Activated CD8-positive, alpha-beta T cell treated with anti-CD3 and anti-CD28 coated beads for 36 hours (primary cell): ENCODE measurements at places on chromosomes 1 and 21. TPM values are rescaled to one million over a fixed set of nuclear protein-coding genes. Genes with fewer than 3 reads are reported as not detected.

TDRKH gene
- total RNA-seq: 10.5 TPM

GJA5 gene
- not detected for total RNA-seq

CAPN8 gene
- total RNA-seq: not detected

TRIM33 gene
- total RNA-seq: 35.6 TPM

RGS7 gene
- total RNA-seq: not detected

THEMIS2 gene
- total RNA-seq: 13.8 TPM

TOMM40L gene
- 11.6 TPM for total RNA-seq

DMBX1 gene
- not detected for total RNA-seq

EFNA1 gene
- total RNA-seq: 0.60 TPM

CFAP141 gene
- not detected for total RNA-seq

CAMK2N1 gene
- total RNA-seq: 0.67 TPM

DNA sequence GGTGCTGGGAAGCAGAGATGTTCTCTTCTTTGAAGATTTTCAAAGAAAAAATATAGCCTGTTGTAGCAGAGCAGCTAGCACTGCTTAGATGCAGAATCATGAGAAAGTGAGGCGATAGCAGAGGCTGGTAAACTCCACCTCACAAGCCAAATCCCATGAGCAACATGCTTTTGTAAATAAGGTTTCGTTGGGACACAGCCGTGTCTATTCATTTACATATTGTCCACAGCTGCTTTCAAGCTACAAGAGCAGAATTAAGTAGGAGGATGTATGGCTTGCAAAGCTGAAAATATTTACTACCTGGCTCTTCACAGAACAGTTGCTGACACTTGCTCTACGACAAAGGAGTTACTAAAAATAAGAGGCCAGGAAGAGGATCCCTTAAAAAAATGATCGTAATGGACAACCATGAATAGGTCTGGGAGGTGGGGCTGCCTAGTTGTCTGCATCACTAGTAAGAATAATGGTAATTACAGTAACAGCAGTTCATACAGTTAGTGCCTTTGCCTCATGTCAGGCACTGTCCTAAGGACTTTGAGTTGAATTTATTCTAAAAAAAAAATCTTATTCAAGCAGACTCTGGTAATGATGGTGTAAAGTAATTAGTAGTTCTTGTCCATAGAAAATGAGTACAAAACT is 622.0 kb downstream of the KIF26B start:
- no peaks in the 10 kb centered on the region for H3K27me3 ChIP-seq
- H3K4me3 ChIP-seq: no peak overlapping the region
- H3K27ac ChIP-seq: no peak overlapping the region
- no peak for DNase-seq
- no peaks in the 10 kb centered on the region for H3K4me1 ChIP-seq

DNA sequence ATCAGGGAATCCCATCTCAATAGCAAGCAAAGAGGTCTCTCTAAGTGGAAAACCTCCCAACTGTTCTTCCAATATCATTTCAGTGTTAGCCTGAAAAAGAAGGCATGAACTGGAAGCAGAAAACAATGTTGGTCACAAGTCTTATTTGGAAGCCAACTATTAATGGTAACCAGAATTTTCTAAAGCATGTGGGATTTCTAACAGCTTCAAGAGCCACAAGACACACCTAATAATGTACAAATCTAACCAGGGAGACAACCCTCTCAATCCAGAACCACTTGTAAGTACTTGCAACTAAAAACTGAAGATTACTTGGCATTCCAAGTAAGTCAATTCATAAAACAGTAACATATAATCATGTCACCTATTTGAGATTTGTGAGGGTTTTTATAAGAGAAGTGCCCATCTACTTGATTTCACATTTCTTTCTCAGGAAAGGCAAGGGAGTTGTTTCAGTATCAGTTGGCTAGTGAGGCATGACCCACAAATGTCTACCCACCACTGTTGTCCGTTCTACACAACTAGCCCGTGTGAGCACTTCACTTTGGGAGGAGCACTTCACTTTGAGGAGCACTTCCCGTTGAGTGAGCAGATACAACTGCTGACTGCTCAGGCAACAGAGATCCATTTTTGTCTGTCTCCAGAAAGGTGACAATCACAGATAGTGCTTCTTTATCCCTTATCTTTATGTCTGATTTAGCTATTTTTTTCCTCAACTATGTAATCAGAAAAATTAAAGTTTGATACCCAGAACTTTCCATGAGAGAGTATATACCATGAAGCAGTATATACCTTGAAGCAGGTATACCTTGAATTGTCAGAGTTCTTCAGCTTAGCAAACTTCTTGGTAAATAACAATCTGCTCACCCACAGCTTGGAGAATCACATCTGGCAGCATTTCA is 11.1 kb downstream of the STX6 start:
- no peak overlapping the region for H3K4me3 ChIP-seq
- H3K4me1 ChIP-seq: peaks cover 47% of the 10 kb centered on the region
- H3K27ac ChIP-seq: no peak overlapping the region
- no peaks in the 10 kb centered on the region for H3K27me3 ChIP-seq
- peaks cover 27% of the 10 kb centered on the region for H3K36me3 ChIP-seq

DNA sequence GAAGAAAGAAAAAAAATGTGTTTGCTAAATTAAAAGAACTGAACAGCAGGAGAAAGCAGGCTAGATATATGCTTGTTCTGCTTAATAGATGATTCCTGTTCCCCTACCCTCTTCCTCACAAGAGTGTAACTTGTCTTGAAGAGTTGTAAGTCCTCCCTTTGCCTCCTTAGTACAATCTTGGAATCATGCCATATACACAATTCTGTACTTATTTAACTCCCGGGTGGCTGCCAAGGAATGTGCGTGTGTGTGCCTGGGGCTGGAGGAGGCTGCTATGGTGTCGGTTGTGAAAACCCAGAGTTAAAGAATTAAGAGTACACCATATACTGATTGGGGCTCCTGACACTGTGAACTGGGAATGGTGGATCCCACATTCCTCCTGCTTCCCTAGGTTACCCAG is 194.2 kb downstream of the SIPA1L2 start:
- no peak for DNase-seq
- H3K4me1 ChIP-seq: peaks cover 7% of the 10 kb centered on the region
- H3K4me3 ChIP-seq: no peak overlapping the region

DNA sequence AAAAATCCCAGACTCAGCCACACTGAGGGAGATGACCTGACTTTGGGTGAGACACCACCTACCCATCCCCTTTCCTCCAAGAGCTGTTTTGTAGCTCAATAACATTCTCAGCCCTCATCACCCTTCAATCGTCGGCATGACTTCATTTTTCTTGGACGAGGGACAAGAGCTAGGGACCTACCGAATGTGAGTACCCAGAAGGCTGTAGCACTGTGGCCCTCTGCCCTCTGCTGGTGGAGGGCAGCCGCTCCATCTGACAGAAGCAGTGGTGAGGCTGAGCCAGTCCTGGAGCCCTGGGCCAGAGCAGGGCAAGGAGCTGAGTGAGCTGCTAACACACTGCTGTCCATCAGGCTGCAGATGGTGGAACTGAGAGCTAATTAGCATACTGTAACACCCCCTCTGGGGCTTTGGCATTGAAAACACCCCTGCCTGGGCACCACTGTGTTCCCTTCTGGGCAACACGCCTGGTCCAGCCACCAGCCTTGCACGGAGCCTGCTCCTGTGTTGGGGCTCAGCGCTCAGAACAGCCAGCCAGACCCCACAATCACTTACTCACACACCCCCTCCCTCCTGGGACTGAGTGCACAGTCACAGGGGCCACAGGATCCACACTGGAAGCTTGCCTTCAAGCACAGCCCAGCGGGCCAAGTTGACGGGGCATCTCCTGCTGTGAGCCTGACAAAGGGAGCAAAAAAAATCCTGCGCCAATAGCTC is 18.3 kb upstream of the ALPL start:
- H3K27ac ChIP-seq: no peak overlapping the region
- H3K27me3 ChIP-seq: peaks cover 8% of the 10 kb centered on the region
- no peaks in the 10 kb centered on the region for H3K36me3 ChIP-seq
- H3K4me3 ChIP-seq: no peak overlapping the region

- H3K4me3 ChIP-seq: no peak overlapping the region
- peaks cover 4% of the 10 kb centered on the region for H3K27me3 ChIP-seq
- DNase-seq: no peak
These were observed 52.8 kb upstream of the ACADM start for GRCh38 chr1:75671708-75672107.

- no peaks in the 10 kb centered on the region for H3K27me3 ChIP-seq
- no peak overlapping the region for H3K4me3 ChIP-seq
- DNase-seq: no peak
- no peak overlapping the region for H3K27ac ChIP-seq
- H3K36me3 ChIP-seq: no peaks in the 10 kb centered on the region
These were observed 296.3 kb upstream of the ZP4 start for GRCh38 chr1:238186887-238187574.

DNA sequence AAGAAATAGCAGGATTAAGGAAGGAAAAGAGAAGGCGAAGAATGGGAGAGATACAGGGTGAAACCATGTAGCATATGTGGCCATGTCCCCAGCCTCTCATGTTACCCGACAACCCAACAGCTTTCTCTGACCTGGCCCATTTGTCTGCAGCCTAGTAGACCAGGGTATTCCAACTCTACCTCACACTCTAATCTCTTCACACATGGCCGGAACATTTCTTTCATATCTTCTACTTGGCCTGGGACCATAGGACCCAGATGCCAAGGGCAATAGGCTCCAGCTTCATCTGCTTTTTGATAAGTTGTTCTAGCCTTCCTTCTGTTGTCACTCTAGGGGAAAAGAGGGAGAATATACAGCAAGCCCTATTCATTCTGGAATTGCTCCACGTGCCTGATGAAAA is 95.0 kb upstream of the DPT start:
- H3K4me3 ChIP-seq: no peak overlapping the region
- no peak for DNase-seq
- peaks cover 4% of the 10 kb centered on the region for H3K27me3 ChIP-seq
- H3K27ac ChIP-seq: no peak overlapping the region
- no peaks in the 10 kb centered on the region for H3K36me3 ChIP-seq

- no peak overlapping the region for H3K4me3 ChIP-seq
- H3K27ac ChIP-seq: no peak overlapping the region
- H3K27me3 ChIP-seq: no peaks in the 10 kb centered on the region
- no peaks in the 10 kb centered on the region for H3K4me1 ChIP-seq
- H3K36me3 ChIP-seq: peaks cover 33% of the 10 kb centered on the region
These were observed 24.6 kb downstream of the NUF2 start for GRCh38 chr1:163346326-163346870.

GRCh38 chr21:29689753-29690152 is 250.0 kb downstream of the GRIK1 start:
- H3K27me3 ChIP-seq: peaks cover 9% of the 10 kb centered on the region
- no peak overlapping the region for H3K4me3 ChIP-seq
- peaks cover 2% of the 10 kb centered on the region for H3K4me1 ChIP-seq
- H3K36me3 ChIP-seq: no peaks in the 10 kb centered on the region
- H3K27ac ChIP-seq: no peak overlapping the region

DNA sequence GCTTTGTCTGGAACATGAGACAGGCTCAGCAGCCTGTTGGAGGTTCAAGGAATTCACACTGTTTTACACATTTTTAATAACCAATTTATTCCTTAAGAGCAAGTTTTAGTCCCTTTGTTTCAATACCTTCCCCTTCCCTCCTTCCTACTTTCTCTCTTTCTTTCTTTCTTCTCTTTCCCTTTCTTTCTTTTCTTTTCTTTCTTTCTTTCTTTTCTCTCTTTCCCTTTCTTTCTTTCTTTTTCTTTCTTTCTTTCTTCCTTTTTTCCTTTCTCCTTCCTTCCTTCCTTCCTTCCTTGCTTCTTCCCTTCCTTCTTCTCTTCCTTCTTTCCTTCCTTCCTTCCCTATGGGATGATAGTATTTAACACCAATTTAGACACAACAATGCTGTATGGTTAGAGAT is 164.2 kb downstream of the CENPF start:
- no peak for DNase-seq
- H3K27ac ChIP-seq: no peak overlapping the region
- H3K4me1 ChIP-seq: no peaks in the 10 kb centered on the region
- H3K27me3 ChIP-seq: peaks cover 2% of the 10 kb centered on the region
- no peaks in the 10 kb centered on the region for H3K36me3 ChIP-seq
- no peak overlapping the region for H3K4me3 ChIP-seq

GRCh38 chr1:201142011-201142848 is 12.0 kb downstream of the TMEM9 start:
- no peak overlapping the region for H3K4me3 ChIP-seq
- H3K27ac ChIP-seq: no peak overlapping the region
- H3K4me1 ChIP-seq: no peaks in the 10 kb centered on the region
- no peak for DNase-seq
- peaks cover 10% of the 10 kb centered on the region for H3K36me3 ChIP-seq

- H3K27me3 ChIP-seq: peaks cover 9% of the 10 kb centered on the region
- no peak overlapping the region for H3K27ac ChIP-seq
- H3K4me3 ChIP-seq: no peak overlapping the region
- H3K36me3 ChIP-seq: no peaks in the 10 kb centered on the region
- DNase-seq: no peak
These were observed 4.9 kb downstream of the MNDA start for GRCh38 chr1:158836038-158836437.

DNA sequence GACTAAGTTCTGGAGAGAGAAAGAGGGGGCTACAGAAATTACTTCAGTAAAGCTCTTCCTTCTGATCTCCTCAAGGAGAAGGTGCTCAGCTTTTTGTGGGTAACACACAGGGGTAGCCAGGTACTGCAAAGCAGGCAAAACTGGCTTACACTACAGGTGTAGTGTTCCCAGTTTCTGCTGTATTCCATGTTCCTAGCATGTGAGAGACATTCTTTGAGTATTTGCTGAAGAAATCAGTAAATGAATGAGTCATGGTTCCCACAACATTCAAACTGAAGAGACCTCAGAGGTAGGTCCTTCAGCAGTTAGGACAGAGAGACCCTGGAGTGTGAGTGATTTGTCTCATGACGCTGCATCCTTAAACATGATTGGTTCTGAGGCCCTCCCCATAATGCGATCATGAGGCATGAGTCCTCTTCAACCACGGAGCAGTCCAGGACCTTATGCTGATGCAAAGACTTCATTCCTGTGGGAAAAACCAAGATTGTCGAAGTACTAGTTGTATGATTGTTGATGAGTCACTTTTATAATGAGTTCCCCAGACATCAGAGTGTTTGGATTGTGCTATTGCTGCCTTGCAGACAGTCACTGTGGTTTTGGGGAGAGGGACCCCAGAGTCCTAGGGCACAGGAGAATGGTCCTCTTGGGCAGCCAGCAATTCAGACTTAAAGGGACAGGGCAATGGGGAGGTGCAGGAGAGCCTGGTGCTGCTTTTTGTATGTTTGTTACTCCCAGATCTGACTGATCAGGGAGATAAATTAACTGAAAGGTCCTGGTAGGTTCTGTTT is 2.7 kb upstream of the OR10J4 start:
- peaks cover 2% of the 10 kb centered on the region for H3K27me3 ChIP-seq
- H3K36me3 ChIP-seq: no peaks in the 10 kb centered on the region
- no peak overlapping the region for H3K27ac ChIP-seq
- H3K4me3 ChIP-seq: no peak overlapping the region
- H3K4me1 ChIP-seq: no peaks in the 10 kb centered on the region
- no peak for DNase-seq

DNA sequence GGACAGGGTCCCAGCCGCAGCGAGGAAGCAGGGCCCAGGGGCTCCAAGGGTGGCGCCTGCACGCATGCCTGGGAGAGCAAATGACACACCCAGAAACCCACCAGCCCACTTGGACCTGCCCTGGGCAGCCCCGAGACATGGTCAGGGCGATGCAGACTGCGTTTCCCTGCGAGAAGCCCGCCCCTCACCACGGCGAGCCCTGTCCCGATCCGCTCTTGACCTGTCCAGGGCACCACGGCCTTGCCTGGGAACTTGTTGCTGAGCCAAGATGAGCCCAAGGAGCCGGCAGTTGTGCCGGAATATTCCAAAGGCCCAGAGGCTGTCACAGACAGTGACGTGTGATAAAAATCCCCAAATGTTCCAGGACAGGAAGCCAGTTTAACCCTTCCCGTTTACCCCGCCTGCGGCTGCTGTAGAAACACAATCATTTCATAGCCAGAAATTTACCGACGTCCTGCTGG is 78.1 kb downstream of the SIK1 start:
- H3K4me1 ChIP-seq: peaks cover 10% of the 10 kb centered on the region
- H3K27ac ChIP-seq: no peak overlapping the region
- H3K27me3 ChIP-seq: no peaks in the 10 kb centered on the region
- no peak for DNase-seq
